ENCODE measurements at places on chromosomes 4 and X.

DNA sequence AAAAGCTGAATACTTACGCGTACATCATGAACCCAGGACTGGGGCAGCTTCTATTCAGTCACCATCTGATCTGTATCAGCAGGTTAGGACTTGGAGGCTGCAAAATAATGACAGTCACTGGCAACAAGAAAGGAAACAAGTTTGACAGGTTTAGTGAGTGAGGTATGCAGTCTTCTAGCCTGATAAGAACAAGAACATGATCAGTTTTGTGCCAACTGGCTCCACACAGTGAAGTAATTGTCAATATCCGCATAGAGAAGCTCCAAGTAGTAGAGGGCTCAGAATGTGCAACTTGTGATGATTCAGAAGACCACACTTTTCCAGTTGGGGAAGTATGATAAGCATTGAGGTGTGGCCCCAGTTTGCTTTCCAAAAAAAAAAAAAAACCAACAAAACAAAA lies at the start of gene TMPRSS11F:
TSS of gene TMPRSS11F (minus strand) at position 77 of the 400 bp plus-strand sequence. CDS start at position 28, 49 bp downstream.
- no peak for DNase-seq

- no peak for DNase-seq
Measured at GRCh38 chr4:134756421-134756820, 554.8 kb upstream of the PABPC4L start.

DNA sequence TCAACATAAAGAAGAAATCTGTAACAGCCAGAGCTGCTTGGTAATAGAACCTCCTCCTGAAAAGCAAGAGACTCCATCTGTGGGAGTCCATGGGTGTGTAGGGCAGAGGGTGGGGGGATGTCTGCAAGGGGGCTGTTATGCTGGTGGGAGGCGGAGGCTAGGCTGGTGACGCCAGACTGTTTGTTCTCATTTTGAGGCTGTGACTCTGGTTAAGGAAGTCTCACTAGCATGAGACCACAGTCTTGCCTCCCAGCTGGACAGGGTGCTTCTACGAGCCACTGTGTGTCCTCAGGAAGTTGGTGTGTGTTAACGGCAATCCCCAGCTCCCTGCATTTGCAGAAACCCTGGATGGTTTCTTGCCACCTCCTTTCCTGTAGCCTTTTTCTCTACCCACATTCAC lies 79.8 kb downstream of the NSUN7 start:
- DNase-seq: no peak

GRCh38 chr4:112766422-112766821 lies 129.5 kb downstream of the LARP7 start:
- DNase-seq: no peak

GRCh38 chrX:152177052-152177451 lies 38.7 kb upstream of the MAGEA10 start:
- no peak for DNase-seq

DNA sequence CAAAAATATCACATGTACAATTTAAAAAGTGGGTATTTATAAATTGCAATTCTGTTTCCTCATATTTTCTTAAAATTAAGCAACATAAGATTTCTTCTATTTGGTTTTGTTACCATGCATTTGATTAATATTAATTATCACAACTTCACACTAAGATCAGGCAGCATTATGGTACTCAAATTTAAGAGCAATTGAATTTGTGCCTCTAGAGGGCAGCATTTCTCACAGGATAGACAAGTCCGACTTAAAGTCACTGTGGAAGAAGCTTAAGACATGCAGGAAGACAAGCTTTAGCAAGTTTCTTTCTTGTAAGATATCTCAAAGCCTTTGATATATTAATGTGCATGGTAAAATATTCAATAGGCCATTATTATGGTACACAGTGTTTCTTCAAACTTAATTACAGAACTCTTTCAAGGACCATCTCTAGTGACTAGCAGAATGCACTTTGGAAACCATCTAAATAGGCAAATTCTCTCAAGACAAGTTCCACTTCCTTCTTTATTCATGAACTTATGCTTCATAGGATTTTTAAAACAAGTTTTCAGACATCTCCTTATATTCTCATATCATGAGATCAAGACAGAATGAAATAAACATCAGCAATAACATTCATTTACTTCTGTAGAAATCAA lies 35.0 kb downstream of the FBXW7 start:
- peak; percentile 62 for DNase-seq

GRCh38 chr4:10035130-10035529 lies 13.8 kb upstream of the SLC2A9 start:
- DNase-seq: no peak

DNA sequence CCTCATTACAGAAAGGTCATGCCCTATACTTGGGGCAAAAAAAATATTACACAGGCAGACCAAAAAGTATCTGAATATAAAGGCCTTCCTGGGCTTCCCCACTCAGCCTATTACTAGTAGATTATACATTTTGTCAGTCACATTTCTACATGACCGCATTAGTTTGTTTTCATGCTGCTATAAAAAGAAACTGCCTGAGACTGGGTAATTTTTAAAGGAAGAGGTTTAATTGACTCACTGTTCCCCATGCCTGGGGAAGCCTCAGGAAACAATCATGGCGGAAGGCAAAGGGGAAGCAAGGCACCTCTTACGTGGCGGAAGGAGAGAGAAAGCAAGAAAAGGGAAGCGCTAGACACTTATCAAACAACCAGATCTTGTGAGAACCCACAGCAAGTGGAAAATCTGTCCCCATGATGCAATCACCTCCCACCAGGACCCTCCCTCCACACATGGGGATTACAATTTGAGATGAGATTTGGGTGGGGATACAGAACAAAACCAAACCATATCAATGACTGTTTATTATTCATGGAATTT lies 1312.0 kb downstream of the PCDH7 start:
- DNase-seq: no peak

DNA sequence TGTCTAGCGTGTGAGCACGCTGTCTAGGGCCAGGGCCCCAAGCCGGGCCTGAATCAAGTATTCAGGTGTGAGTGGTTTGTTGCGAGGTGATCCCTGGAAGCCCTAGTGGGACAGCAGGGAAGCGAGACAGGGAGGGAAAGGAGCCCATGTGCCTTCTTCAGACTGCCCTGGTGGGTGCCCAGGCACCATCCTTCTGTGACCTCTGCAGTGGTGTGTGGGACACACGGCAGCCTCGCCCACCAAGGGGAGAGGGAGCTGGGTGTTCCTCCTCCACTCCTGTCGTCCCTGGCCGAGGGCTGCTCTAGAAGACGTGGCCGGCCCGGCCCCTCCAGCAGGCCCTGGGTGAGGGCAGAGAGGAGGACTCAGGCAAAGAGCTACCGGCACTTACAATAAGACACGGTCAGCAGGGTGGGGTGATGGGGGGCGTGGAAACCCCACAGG lies 47.4 kb downstream of the HTRA3 start:
- DNase-seq: no peak

GRCh38 chr4:60682901-60683300 lies 517.2 kb upstream of the ADGRL3 start:
- no peak for DNase-seq

DNA sequence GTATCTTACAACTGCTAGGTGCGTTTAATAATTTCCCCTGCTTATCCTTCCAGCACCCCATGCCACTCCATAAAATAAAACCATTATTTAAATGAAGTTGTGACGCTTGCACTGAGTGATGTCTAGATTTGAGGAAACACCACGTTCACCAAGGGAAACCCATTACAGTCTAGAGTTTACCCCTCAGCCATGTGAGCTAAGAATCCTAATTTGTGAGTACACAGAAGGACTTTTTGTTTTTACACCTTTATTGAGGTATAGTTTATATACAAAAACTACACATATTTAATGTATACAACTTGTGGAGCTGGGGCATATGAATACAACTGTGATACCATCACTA lies 326.8 kb downstream of the RAPGEF2 start:
- no peak for DNase-seq

DNA sequence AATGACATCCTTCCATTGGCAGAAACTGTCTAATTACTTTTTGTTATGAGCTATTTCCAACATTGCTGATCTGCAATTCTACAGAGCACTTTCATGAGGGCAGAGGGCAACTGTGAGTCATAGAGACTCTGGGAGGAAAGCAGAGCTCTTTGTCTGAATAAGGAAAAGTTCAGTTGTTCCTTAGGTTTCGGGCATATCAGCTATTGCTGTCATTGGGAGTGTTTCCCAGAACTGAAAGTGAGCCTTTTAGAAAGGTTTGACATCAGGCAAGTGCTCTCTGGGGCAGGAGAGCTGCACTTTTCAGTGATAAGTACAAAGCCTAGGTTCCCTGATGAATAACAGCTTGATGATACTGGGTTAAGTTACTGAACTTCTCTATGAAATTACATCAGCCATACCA lies 119.2 kb upstream of the EDNRA start:
- DNase-seq: no peak

- no peak for DNase-seq
Measured at GRCh38 chrX:97402903-97403302, 519.2 kb downstream of the RPA4 start.

- DNase-seq: peak; percentile 45
Measured at GRCh38 chr4:70601422-70602039, 9.5 kb downstream of the AMBN start.

- DNase-seq: no peak
Measured at GRCh38 chrX:139085404-139085803, 373.9 kb upstream of the FGF13 start.

DNA sequence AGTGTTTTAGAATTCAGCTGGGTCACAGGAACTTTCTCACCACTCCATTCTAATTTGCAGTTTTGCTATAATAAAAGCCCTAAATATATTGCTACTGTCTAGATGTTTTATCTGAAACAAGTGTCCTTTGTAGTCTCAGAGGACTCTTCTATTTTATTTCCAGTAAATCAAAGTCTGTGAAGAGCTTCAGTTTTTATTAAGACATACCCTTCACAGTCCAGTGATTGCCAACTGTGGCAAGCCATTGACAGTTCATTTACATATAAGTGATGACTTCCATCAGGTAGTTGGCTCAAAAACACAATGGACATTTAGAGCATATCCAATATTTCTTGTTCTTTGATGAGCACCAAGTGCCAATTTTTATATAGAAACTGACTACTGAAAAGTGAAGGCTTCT lies 466.1 kb downstream of the IQCM start:
- no peak for DNase-seq

- no peak for DNase-seq
Measured at GRCh38 chr4:40395166-40395900, 60.2 kb downstream of the CHRNA9 start.

DNA sequence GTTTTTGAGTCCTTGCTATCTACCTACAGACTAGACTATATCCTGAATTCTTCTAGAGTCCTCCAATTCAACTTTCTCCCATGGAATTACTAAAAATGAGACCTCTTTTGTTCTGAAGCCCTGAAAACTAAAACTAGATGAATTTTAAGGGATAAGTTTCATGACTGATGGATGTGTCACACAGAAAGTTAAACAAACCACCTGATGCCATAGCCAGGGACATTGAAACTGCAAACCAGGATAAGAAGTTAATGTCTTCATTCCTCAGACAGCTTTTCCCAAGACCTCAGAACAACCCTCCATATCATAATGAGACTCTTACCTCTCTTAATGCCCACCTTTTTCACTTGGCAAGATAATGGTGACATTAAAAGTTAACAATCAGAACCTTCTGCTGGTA lies 81.5 kb upstream of the PTPN13 start:
- no peak for DNase-seq

DNA sequence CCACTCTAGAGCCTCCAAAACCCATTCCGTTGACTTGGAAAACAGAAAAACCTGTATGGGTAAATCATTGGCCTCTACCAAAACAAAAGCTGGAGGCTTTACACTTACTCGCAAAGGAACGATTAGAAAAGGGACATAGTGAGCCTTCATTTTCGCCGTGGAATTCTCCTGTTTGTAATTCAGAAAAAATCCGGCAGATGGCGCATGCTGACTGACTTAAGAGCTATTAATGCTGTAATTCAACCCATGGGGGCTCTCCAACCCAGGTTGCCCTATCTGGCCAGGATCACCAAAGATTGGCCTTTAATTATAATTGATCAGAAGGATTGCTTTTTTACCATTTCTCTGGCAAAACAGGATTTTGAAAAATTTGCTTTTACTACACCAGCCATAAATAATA lies 60.8 kb downstream of the ZNF732 start:
- peak; percentile 63 for DNase-seq

DNA sequence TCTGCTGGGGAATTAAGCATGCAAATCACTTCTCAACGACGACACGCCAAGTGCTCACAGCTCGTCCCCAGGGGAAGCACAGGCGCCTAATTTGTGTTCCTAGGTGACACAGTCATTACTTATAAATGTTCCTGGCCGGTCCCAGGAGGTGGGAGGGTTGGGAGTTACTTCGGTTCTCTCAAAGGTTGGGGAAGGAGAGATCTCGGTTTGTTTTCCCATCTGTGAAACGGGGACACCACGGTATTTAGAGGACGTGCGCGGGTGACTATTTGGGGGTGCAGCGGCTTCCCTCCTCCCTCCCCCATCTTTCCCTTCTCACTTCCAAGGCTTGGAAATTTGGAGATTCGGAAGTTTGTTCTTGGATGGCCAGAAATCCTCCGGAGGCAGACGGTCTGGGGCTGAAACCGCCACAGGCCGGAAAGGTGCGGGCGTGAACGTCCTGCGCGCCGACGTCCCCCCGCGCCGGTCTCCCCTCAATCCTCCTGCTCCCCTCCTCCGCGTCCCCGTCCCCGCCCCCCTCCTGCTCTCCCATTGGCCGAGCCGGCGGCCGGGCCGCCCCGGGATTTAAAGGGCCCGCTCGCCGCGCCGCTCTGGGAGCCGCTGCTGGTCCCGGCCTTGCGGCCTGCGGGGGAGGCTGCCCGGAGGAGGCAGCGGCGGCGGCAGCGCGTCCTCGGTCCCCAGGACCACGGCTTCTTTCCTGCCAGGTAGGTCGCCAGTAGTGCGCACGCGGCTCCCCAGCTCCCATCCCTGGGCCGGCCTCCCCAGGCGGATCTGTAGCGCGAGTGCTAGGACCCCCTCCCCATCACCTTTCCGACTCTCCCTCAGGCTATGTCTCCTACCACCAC lies at the start of gene PORCN:
TSS of gene PORCN (plus strand) at position 593 of the 845 bp plus-strand sequence. CDS start 829 bp downstream, outside the sequence.
- peak; percentile 67 for DNase-seq

DNA sequence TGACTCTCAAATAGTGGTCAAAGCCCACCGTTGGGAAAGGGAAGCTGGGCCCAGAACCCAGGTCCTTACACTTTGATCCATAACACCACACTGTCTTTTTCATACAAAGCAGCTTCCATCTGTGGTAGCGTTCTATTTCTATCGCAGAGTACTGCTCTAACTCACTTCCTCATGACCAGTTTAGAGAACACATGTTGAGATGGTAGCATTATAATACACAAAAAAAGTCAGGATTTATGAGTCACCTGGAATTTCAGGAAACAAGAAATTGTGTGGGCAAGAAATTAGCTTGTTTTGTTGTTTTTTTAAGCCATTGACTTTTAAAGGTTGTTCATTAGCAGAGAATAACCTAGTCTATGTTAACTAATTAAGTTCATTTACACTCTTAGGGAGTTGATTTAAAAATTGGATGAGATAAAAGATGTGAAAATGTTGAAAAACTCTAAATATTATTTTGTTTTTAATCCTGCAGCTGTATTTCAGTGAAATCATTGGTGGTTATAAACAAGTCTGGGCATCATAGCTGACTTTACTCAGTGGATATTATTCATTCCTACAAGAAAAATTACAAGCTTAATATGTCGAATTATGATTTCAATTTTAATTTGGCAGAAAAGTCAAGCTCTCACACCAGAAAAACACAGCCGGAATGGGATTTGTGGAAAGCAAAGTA lies 1011.1 kb upstream of the HS3ST1 start:
- no peak for DNase-seq

All from activated T-cell treated with anti-CD3 and anti-CD28 coated beads for 4 hours (primary cell).